ENCODE measurements at places on chromosomes 2 and 18.

DNA sequence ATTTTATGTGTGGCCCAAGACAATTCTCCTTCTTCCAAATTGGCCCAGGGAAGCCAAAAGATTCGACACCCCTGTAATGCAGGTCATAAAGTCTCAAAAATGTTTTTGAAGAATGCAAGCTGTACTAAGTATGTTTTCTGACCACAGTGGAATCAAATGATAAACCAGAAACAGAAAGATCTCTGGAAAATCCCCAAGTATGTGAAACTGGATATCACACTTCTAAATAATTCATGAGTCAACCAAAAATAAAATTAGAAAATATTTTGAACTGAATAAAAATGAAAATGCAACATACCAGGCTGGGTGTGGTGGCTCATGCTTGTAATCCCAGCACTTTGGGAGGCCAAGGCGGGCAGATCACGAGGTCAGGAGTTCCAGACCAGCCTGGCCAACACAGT is 34.1 kb upstream of the UBE2F start:
- no peak for DNase-seq

DNA sequence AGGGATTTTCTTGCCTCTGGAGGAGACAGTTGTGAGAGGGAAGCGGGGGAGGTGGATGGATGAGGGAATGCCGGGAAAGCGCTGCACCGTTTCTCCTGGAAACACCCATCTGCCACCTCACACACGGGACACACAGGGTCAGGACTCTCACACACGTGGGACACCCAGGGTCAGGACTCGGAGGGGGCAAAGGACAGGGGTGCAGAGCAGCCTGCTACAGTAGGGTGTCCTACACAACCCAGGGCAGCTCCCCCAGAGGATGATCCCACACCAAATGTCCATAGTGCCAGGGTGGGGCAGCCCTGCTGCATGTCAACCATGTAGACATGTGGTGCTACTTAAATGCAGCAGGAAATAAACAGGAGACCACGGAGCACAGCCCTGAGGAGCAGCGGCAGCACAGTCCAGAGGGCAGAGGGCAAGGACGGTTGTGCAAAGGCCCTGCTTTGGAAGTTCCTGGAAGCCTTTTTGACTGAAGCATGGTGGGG is 5.1 kb downstream of the RAMP1 start:
- DNase-seq, result no peak

DNA sequence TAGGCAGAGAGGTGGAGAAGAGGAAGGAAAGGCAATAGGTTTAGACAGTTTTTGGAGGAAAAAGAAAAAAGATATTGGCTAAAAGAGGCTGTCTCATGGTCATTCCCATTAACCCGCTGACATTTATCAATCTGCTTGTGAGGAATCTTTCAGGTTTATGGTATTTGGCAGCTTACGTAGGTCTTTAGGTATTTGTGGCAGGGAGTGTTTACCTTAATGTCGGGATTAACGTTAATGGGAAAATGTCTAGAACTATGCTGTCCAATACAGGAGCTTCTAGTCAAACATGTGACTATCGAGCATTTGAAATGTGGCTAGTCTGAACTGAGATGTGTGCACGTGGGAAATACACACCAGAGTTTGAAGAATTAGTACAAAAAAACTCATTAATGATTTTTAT is 144.2 kb downstream of the BABAM2 start:
- DNase-seq, result no peak

GRCh38 chr18:50509012-50509411 is 50.9 kb upstream of the MAPK4 start:
- DNase-seq, result no peak

- no peak for DNase-seq
Measured at GRCh38 chr2:46915281-46915810, at the start of gene MCFD2. TSS of gene MCFD2 (minus strand) at chr2:46915806. CDS start at chr2:46909171, 6,635 bp downstream.

- DNase-seq, result no peak
Measured at GRCh38 chr2:171785450-171785849, 98.2 kb downstream of the DYNC1I2 start.

- no peak for DNase-seq
Measured at GRCh38 chr2:75705921-75706320, 4.8 kb downstream of the GCFC2 start.

DNA sequence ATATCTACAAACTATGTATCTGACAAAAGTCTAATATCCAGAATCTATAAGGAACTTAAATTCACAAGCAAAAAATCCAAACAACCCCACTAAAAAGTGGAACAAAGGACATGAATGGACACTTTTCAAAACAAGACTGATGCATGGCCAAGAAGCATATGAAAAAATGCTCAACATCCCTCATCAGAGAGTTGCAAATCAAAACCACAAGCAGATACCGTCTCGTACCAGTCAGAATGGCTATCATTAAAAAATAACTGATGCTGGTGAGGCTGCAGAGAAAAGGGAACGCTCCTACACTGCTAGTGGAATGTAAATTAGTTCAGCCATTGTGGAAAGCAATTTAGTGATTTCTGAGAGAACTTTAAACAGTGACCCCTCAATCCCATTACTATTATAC is 56.5 kb downstream of the CCBE1 start:
- no peak for DNase-seq

- DNase-seq, result no peak
Measured at GRCh38 chr2:39141334-39142271, 20.8 kb upstream of the SOS1 start.

DNA sequence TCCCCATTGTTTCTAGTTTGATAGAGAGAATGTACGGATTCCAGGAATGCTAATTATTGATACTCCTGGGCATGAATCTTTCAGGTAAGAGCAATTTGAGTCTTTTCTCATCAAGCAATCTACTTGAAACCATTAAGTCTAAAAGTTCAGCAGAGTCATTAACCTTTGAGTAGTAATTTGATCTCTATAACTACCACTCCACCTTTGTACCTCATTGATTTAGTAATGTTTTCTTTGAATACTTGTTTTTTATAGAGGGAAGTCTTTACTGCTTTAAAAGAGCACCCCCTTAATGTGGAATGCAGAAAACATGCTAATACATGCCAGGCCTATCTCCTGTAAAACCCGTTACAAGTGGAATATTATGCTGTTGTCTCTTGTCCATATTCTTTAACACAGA is 45.0 kb downstream of the EIF5B start:
- no peak for DNase-seq

- DNase-seq, result no peak
Measured at GRCh38 chr2:172281648-172282570, 145.5 kb upstream of the ITGA6 start.

DNA sequence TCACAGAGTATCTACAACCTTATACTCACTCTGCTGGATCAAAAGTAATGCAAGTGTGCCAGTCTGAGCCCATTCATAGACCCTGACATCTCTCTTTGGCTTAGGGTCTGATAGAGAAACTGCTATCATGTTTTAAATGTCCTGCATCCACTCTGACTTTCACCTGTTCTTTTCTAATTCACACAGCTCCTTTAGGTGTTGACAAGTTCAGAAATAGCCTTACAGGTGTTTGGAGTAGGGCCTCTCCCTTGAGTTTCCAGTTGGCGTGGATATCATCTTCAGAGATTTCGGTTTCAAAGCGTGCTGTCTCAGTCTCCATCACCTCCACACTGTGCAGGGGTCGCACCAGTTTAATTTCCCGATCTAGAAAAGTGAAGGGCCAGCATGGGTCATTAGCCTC is 150.3 kb downstream of the PLEKHA3 start:
- DNase-seq, result no peak

GRCh38 chr18:35525795-35526494 is 28.2 kb upstream of the INO80C start:
- no peak for DNase-seq

DNA sequence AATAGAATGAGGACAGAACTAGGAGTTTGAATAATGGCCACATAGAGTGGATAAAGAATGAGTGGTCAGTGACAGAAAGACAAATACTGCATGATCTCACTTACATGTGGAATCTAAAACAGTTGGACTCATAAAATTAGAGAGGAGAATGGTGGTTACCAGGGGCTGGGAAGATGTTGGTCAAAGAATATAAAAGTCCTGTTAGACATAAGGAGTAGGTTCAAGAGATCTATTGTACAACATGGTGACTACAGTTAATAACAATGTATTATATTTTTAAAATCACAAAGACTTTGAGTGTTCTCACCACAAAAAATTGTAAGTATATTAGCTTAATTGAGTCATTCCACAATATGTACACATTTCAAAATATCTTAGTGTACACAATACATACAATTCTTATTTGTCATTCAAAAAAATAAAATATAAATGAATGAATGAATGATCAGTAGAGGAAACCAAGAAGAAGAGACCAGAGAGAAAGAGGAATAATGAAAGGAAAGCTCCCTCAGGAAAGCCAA is 177.9 kb upstream of the VRK2 start:
- no peak for DNase-seq

GRCh38 chr2:80548469-80548868 is 243.9 kb upstream of the LRRTM1 start:
- no peak for DNase-seq

DNA sequence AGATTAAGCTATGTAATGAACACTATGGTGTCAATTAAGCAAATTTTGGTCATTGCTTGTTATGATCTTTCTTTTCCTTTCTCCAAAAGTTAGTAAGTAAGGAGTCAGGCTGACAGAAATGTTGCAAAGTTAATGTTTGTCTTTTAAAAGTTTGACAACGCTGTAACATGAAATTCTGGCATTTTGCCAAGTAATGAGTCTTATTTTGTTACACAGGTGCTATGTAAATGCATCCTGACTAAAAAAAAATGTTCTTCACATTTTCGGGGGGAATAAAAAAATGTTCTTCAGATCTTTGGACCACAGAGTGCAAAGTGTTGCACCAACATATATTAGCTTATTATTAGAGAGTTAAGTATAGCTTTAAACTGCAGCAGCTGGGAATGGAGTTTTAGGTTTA is 54.8 kb upstream of the PROKR1 start:
- DNase-seq, result no peak

GRCh38 chr2:10347562-10347948 is 44.9 kb downstream of the HPCAL1 start:
- DNase-seq, result no peak

DNA sequence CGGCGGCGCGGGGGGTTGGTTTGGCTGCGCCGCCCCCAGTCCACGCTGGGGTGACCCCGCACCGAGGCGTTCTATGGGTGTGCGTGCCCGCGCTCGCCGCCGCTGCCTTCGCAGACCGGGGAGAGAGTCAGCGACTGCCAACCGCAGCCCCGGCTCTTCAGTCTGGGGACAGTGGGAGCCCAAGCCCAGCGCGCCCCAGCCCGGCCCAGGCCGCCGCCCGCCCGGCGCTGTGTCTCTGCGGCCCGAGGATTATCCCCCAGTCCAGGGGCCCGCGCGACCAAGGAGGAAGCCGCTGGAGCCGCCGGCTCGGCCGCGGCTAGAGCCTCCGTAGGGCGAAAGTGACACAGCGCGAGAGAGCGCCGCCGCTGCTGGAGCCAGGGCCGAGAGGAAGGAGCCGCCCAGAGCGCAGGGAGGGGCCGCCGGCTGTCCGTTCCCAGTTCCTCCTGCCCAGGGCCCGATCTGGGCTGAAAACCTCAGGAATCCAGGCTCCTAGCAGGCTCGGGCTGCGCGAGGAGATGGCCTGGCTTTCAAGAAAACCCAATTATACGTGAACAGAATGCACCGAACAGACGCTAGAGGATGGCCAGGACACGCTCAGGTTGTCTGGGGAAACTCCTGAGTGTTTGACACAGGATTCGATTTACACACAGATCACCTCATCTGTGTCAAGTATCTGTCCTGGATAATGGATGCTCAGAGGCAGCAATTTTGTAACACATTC is 2.4 kb downstream of the CTIF start:
- no peak for DNase-seq

- no peak for DNase-seq
Measured at GRCh38 chr2:30393510-30393909, 53.5 kb upstream of the LCLAT1 start.

DNA sequence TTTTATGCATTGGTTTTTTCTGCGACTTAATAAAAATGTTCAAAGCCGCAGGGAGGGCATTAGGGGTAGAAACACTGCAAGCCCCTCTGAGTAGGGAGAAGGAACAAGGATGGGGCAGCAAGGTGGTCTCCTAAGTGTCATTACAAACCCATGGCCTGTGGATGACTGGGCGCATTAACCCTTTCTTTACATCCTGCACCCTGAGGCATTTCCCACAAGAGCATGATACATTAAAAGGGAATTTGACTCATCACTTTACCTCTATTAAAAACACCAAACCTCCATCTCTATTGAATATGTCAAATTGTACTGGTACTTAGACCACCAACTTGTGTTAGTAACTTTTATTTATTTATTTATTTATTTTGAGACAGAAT is 112.5 kb downstream of the VIT start:
- DNase-seq, result no peak

DNA sequence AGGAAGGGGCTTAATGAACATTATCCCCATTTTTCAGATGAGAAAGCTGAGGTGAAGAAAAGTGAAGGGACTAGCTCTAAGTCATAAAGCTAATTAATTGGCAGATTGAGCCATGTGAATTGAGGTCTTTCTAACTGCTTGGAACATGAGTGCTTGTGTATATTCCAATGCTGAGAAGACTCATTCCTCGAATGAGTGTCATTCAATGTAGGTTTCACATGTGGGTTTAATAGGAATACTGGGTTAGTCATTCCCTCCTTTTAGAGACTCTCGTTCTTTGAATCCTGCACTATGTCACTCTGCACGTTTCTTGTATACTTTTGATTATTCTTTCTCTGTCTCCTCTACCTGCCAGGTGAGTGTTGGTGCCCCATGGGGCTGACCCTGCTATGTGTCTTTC is 218.2 kb downstream of the HRH4 start:
- DNase-seq, result no peak

DNA sequence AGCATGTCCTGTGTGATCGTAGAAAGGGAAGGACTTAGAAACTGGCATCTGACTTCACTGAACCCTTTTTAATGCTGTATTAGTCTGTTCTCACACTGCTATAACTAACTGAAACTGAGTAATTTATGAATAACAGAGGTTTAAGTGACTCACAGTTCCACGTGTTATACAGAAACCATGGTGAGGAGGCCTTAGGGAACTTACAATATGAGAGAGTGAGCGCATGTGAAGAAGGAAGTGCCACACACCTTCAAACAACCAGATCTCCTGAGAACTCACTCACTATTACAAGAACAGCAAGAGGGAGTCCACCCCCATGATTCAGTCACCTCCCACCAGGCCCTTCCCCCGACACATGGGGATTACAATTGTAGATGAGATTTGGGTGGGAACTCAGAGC is 811.3 kb downstream of the CPS1 start:
- DNase-seq, result no peak

DNA sequence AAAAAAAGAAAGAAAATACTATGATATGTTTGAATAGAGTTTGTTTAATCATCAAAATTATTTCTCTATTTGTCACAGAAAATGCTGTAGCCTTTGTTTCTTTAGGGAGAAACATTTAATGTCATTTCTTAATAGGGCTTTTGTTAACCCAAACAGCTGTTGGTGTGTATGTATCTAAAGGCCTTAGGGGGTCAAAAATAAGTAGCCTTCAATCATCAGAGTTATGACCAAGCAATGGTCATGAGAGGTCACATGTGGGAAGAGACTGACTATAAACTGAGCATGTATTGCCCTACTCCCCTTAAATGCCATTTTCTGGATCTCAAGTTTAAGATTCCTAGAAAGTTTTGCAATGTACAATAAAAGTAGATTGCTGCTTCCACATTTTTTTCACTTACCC is 22.7 kb downstream of the HNMT start:
- DNase-seq, result no peak

All from activated CD4-positive, alpha-beta T cell treated with anti-CD3 and anti-CD28 coated beads, Interleukin-2, amount 50 U/mL, for 24 hours (primary cell).